ENCODE measurements at places on chromosomes 2 and 18. TPM values are rescaled to one million over a fixed set of nuclear protein-coding genes. Genes with fewer than 3 reads are reported as not detected.

TMEM182 gene
- 4.0 TPM for total RNA-seq

RESP18 gene
- not detected for total RNA-seq

DNA sequence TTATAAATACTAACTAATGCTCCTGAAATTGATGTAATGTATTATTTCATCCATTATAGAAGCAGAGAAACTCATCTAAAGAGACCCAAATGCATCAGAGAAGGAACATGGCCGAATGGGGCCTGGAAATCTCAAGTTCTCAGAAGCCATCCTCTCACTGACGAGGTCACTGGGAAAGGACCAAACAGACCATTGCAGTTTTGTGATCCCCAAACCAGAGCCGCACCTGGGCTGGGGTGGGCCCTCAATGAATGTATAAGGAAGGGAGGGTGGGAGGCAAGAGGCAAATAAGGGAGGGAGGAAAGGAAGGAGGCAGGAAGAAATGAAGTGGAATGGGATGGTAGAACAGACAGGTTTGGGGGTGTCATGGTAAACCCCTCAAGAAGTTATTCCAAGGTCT, 245.3 kb upstream of the ID2 start:
- H3K27me3 ChIP-seq: no peaks in the 10 kb centered on the region
- no peak for DNase-seq
- H3K4me3 ChIP-seq: no peak overlapping the region
- no peak overlapping the region for H3K27ac ChIP-seq
- H3K4me1 ChIP-seq: peaks cover 28% of the 10 kb centered on the region
- H3K36me3 ChIP-seq: no peaks in the 10 kb centered on the region

- H3K36me3 ChIP-seq: no peaks in the 10 kb centered on the region
- DNase-seq: no peak
- no peaks in the 10 kb centered on the region for H3K27me3 ChIP-seq
- H3K4me1 ChIP-seq: no peaks in the 10 kb centered on the region
Measured at GRCh38 chr2:43070676-43071502, 155.5 kb downstream of the ZFP36L2 start.

- H3K4me3 ChIP-seq: no peak overlapping the region
- H3K4me1 ChIP-seq: peaks cover 35% of the 10 kb centered on the region
- no peak for DNase-seq
- H3K27ac ChIP-seq: no peak overlapping the region
- H3K27me3 ChIP-seq: no peaks in the 10 kb centered on the region
Measured at GRCh38 chr2:39403311-39403710, 33.8 kb downstream of the MAP4K3 start.

DNA sequence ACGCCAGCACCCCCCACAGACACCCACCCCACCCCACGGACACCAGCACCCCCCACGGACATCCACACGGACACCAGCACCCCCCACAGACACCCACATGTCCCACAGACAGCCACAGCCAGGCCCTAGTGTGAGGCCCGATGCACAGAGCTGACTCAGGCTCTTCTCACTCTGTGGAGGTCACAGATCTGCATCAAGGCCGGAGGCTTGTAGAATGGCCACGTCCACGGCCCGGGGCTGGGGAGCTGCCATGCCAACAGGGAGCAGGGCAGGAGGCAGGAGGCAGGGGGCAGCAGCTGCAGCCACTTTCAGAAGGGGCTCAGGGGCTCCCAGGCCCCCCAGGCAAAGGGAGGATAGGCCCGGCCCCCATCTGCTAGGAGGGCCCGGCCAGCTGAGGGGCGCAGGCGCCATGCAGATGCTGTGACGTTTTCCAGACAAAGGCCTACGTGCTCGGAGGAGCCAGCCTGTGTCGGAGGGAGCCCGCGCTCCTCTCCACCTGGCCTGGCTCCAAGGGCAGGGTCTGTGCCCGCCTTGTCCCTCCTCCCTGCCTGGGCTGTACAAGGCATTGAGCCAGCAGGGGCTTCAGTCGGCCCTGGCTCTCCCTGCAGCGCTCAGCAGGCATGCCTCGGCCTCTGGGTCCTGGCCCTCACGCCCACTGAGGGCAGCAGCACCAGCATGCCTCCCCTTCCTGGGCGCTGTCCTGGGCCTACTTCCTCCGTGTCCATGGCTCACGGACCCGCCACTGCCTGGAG, 249.0 kb downstream of the TWIST2 start:
- no peak for DNase-seq
- no peak overlapping the region for H3K27ac ChIP-seq
- no peaks in the 10 kb centered on the region for H3K27me3 ChIP-seq
- H3K36me3 ChIP-seq: peaks cover 8% of the 10 kb centered on the region
- H3K4me3 ChIP-seq: no peak overlapping the region
